ENCODE measurements at places on chromosomes 3 and 15.

DNA sequence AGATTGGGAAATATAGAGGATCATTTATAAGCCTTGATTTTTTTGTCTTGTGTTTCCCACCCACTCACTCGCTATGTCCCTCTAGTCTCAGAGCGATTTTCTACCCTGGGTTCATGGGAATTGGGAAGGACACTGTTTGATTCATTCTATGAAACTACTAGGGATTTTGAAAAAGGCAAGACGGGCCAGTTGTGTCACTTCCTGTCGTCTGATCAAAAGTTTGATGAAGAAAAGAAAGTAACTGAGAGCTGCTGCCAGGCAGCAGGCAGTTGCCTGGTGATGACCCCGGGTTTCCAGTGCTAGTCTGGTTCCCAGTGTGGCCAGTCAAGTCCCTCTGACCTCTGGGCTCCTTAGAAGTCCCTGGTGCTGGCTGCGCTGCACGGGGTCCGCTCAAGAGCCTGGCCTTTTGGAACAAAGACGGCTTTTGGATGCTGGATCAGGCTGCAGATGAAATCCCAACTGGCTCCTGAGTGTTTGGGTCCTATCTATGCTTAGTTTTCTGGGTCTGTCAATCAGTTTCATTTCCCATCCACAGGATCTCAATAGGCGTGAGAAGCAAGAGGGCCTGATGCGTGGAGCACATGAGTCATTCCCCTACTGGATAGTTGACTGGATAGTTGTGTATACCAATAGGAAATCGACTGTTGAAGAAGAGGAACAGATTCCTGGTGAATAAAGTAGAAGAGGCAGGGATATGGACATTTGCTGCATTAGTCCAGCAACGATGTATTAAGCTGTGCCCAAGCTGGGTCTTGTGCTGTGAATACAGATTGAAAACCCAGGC, 89.7 kb downstream of the EEFSEC start:
- DNase-seq = peak; percentile 25

GRCh38 chr3:98807561-98807960, 44.4 kb downstream of the ST3GAL6 start:
- no peak for DNase-seq

DNA sequence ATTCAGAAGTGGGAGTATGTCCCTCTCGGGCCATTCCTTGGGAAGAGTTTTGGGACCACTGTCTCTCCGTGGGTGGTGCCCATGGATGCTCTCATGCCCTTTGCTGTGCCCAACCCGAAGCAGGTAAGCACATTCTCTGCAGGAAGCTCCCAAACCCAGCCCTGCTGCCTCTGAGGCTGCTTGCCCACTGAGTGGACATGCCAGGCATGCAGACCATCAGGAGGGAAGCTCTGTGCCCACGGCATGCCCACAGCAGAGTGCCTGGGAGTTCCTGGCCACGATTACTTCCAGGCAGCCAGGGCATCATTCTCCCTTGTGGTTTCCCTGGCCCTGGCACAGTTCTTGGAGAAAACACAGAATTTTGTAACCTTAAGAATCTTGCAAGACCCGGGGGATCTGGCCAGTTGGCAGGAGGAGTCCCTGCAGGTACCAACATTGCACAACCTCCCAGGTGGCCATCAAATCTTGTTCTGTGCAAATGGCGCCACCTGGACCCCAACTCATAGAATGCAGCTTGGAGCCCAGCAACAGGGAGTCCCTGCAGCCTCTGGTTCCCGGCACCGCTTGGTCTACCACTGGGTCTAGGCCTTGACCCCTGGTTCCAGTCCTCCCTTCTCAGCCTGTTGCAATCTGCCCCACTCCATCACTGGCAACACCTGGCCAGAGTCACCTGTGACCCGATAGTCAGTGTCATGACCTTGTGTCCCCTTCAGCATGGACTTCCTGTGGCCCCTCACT, 20.4 kb downstream of the FAH start:
- no peak for DNase-seq

DNA sequence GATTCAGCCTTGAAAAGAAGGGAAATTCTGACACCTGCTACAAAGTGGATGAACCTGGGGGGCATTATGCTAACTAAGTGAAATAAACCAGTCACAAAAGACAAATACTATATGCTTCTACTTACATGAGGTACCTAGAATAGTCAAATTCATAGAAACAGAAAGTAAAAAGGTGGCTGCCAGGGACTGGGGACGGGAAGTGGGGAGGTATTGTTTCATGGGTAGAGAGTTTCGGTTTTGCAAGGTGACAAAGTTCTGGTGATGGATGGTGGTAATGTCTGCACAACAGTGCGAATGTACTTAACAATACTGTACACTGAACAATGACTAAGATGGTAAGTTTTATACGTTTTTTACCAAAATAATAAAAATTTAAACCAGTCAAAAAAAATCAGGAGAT, 4.8 kb downstream of the IDH2 start:
- no peak for DNase-seq

DNA sequence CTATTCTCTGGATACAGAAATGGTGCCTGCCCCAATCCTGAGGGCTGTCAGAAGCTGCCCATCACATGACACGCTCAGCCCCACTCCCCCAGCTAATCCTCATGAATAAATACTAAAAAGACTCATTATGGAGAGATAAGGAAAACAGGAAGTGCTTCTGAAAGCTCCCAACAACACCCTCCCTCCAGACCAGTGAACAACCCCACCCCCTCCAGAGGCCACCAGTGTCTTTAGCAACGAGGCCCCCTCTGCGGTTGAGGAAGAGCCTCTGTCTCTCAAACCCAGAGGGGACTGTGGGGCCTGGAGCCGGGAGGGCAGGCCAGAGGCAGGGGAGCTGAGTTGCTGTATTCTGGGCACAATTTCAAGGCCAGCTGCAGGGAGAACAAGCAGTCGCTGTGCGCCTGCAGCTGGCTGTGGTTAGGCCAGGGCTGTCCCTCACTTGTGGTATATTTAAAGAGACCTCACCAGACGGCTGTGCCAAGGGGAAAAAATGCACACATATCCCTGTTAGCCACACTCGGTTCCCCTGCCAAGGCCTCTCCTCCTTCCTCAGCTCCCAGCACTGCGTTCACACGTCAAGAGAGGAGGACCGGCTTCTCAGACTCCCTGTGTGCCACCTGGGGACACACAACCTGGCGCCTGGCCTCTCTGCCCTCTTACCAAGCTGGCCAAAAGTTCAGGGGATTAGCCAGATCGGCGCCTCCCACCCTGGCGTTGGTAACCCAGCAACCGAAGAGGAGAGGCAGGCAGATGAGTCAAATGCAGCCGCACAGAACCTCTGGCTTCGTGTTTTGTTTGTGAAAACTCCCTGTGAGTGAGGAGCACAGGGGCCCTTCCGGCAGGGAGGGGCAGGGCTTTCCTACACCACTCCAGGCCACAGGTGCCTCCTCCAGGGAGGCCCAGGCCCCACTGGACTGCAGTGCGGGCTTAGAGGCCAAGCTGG, 101.2 kb upstream of the ETV5 start:
- peak; percentile 56 for DNase-seq

DNA sequence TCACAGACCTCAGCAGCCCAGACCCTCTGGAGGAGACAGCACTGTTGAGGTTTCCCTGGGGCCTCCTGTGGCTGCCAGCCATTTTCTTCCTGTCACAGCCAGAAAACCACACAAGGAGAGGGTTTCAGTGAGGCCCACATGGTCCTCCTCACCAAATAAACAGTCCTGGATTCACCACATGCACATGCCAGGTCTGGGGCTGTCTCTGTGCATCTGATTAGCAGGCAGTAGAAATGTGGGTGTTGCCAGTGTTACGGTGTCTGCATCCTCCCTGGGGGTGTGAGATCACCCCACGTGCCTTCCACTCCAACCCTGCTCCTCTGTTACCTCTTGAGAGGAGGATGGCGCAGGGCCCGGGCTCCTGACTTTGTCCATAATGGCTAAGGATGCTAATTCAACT, 140.4 kb downstream of the CHDH start:
- no peak for DNase-seq

GRCh38 chr3:182596676-182597410, 196.5 kb upstream of the ATP11B start:
- DNase-seq = no peak

GRCh38 chr3:30754426-30754825, 140.0 kb downstream of the GADL1 start:
- no peak for DNase-seq

DNA sequence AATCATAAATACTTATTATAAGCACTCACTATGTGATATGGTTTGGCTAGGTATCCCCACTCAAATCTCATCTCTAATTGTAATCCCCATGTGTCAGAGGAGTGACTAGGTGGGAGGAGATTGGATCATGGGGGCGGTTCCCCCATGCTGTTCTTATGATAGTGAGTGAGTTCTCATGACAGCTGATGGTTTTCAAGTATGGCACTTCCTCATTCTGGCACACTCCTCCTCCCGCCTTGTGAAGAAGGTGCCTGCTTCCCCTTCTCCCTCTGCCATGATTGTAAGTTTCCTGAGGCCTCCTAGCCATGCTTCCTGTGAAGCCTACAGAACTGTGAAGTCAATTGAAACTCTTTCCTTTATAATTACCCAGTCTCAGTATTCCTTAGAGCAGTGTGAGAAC, 53.3 kb upstream of the CHMP2B start:
- DNase-seq = no peak

DNA sequence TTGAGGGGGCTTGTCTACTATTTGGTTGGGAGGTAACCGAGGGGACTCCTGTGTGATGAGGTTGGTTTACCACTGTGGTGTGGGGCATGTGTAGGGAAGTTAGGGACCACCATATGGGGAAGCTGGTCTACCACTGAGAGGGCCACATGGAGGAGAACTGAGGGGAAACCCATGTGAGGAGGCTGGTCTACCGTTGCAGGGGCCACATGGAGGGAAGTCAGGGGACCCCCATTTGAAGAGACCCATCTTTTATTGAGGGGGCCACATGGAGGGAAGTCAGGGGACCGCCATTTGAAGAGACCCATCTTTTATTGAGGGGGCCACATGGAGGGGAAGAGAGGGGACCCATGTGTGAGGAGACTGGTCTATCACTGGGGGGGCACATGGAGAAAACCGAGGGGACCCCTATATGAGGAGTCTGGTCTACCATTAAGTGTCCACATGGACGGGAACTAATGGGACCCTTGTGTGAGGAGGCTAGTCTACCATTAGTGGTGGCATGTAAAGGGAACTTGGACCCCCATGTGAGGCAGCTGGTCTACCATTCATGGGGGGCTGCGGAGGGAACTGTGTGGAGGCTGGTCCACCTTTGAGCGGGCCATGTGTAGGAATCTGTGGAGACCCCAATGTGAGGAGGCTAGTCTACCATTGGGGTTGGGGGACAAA, 165.5 kb downstream of the FBLN2 start:
- no peak for DNase-seq

DNA sequence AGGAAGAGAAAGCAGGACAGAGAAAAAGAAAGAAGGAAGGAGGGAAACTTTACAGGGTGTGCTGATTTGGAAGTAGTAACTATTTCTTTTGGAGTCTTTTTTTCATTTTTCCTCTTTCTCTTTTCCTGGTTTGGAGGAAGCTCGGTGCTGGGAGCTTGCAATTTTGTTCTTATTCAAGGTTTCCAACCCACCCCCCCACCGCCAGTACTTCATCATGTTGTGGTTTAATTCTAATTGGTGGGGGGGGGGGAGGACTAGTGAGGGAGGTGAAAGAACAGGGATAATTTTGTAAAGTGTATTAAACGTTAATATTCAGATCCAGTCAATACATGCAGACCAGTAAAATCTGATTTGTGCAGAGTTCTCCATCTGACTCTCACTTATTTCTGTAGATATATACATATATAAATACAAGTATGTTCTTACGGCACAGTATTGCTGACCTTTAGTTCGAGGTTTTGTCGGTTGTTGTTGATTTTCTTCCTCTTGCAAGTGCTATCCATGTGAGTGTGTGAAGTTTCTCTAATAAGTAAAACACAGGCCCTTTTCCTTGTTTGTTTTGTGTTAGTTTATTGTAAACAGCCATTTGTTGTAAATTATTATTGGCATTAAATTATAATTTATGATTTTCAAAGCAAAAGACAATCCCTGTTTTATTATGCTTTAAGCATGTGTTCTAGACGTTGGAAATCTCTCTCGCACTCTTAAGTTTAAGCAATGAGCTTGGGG, 9.3 kb downstream of the NR2F2 start:
- no peak for DNase-seq

- DNase-seq = no peak
Measured at GRCh38 chr3:177513815-177514610, 316.7 kb upstream of the TBL1XR1 start.

DNA sequence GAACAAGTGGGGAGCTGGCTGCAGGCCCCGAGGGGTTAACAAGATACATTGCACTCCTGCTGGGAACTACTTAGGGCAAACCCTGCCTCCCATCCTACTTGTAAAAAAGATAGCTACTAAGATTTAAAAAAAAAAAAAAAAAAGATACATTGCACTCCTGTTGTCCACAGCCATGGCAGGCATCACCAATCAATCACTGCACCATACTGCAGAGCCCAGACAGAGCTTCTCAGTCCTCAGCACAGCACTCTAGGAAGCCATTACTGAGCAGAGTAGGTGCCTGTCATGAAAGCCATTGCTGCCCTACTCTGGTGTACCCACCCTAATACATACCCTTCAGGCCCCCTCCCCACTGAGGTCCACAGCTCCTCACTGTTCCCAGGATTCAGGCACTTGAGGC, 64.8 kb downstream of the RASGRF1 start:
- no peak for DNase-seq

DNA sequence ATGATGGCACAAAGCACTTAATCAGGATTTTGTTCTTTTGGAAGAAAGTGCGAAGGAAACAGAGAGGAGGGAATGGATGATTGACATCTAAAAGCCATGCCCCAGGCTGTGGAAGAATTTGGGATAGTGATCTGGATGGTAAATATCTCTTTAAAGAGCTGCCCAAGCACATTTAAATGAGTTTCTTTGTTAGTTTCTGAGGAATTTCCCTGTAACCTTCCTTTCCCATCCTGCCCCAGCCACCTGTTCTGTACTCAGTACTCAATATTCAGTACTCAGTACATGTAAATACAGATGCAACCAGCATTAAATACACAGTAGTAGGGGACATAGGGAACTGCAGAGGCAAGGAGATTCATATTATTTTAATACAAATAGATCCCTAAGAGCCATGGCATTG, 7.8 kb upstream of the CORO2B start:
- no peak for DNase-seq

DNA sequence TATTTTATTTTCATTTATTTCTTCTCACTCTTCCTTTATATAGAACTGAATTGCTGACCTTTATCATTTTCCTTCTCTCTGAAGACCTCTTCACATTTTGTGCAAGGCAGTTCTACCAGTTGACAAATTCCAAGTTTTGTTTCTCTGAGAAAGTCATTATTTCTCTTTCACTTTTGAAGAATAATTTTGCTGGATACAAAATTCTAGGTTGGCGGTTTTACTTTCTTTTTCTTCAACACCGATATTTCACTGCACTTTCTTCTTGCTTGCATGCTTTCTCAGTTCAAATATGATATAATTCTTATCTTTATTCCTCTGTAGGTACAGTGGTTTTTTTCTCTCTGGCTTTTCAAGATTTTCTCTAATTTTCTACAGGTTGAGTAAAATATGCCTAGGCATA, 15.9 kb downstream of the RFX7 start:
- no peak for DNase-seq

GRCh38 chr3:187713504-187713903, 11.1 kb upstream of the RTP2 start:
- DNase-seq = no peak

DNA sequence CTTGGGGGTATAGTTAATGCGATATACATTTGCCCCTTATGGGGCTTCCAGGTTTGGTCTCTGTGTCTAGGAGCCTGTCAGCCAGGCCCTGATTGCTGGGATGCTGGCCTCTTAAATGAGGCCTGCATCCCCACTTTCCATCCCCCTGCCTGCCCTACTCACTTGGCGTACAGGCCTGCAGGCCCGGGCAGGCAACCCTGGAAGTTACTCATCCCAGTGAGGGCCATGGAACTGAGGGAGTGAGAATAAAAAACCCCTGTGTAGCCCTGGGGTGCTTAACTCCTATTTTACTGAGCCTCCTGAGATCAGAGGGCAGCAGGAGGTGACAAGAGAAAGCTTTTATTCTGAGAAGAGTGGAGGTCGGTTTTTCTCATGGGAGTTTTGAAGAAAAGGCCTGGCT, 2.0 kb downstream of the DISP2 start:
- DNase-seq = no peak

Measured in SIG-M5 (cell line).